Femur (tissue), 1 donor: ENCODE measurements at places on chromosomes 2 and 18.

- no peak for DNase-seq
Observed at GRCh38 chr2:118179445-118179844, 91.2 kb downstream of the INSIG2 start.

GRCh38 chr18:52499016-52499415, 159.0 kb downstream of the DCC start:
- no peak for DNase-seq

- DNase-seq = no peak
Observed at GRCh38 chr2:179332903-179333302, 68.3 kb upstream of the SESTD1 start.

- DNase-seq = peak; percentile 48
Observed at GRCh38 chr2:44362207-44363015, 664 bp downstream of the CAMKMT start.

DNA sequence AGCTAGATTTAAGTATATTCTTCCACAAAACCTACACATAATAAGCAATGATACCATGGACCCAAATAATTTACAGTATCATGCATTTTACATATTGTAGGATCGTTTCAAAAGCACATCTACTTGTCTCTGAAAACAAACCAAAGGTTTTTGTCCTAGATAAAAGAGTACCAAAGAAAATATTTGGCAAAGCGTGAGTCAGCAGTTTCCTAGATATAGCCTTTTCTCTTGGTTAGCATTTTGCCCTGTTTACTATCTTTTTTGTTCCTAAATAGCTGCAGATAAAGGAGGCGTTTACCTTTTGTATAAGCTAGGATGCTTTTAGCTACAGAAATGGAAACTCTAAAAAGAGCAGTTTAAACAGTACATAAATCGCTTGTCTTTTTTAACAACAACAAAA, 305.8 kb upstream of the GULP1 start:
- DNase-seq = no peak

- peak; percentile 56 for DNase-seq
Observed at GRCh38 chr2:238425979-238426567, 654 bp upstream of the ASB1 start.

- DNase-seq = no peak
Observed at GRCh38 chr2:66456183-66457041, 21.5 kb downstream of the MEIS1 start.

DNA sequence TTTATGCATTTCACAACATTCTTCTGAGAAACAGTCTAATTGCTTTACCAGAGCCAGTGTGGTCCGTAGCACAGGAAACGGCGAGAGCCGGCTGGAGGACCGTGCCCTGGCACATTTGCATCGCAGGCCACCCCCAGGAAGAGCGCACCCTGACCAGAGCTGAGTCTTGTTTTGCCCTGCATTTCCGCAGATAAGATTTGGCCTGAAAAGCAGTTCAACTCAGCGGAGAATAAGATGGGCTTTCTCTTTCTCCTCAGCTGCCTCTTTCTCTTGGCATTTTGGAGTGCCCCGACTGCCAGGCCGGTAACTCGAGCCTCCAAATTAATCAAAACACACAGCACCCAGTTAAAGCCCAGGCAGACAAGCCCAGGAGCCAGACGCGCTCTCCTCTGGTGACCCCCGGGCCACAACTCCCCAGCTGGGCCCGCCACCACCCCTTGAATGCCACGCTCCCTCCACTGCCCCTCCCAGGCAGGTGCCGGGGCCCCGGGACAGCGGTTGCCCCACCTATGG, 464 bp downstream of the COL4A4 start:
- DNase-seq = peak; percentile 26

DNA sequence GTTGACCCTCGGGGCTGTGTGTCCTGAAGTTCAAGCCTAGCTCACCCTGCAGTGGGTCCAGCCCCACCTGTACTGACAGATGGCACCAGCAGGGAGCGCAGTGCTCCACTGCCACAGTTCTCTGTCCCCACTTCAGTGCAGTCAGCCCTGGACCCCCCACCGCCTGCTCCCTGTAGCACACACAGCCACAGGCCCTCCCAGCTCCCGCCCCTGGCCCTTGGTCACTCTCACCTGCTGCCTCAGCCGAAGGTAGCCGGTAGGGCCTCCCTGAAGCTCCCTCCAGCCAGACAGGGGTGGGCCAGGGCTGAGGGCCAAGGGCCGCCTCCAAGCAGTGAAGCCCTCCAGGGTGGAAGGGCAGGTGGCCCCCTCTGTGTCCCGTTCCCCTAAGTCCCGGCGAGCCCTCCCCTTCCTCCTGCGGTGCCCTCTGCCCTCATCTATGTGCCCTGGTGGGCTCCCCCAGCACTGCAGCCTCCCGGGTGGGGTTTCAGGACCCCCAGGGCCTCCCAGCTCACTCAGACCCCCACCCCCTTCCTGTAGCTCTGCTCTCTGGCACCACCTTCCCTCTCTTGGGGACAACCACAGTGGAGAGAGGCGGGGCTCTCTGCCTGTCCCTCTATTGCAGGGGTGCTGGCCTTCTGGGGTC, 10.8 kb upstream of the ALPP start:
- no peak for DNase-seq

DNA sequence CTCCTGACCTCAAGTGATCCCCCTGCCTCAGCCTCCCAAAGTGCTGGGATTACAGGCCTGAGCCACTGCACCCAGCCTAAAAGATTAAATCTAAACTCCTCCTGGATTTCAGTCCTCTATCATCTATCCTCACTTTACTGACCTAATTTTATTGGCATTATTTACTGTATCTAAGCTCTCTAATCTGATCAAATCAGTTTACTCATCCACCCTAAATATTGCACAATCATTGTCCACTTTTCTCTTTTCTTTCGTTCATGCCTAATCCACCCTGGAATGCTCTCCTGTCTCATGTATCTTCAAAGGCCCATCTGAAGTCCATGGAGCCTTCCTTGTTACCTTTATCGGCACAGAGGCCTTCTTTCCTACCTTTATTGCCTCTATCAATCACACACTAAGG, 31.6 kb upstream of the GPR155 start:
- no peak for DNase-seq

GRCh38 chr2:224259831-224260230, 142.1 kb downstream of the FAM124B start:
- no peak for DNase-seq

- DNase-seq = no peak
Observed at GRCh38 chr2:234469251-234469845, 27.5 kb downstream of the ARL4C start.

- DNase-seq = no peak
Observed at GRCh38 chr2:131577812-131578211, 50.1 kb downstream of the CCDC74A start.

DNA sequence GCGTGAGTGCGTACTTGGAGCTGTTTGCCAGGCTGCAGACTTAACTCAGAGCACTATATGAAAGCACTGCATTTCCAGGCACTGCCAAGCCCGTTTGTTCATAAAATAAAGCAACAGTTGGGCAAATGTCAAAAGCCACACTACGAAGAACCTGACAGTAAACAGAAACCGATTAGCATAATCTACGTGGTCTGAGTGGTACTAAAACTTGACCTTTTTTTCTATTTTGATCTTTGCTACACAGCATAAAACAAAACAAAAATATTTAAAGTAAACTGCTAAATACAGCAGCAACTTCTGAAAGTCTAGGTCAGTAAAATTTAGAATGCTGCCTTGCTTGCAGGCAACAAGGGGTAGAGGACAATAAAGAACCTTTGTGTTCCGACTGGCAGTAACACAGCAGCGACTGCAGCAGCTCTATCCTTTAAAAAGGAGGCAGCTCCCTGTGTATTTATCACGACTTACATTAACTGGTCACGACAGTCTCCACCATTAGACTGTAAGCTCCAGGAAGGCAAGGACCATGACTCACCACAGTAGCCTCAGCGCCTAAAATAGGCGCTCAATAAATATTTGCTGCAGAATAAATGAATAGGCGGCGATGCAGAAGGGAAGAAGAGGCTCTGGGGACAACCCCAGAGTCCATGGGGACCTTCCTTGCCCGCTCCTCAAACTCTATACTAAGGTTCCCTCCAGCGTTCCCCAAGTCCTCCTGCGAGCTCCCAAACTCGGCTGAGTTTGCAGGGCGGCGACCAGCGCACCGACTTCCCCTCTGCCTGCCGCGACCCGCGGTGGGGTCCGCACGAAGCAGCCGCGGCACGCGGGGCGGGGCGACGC, 902 bp downstream of the SS18 start:
- peak; percentile 18 for DNase-seq

DNA sequence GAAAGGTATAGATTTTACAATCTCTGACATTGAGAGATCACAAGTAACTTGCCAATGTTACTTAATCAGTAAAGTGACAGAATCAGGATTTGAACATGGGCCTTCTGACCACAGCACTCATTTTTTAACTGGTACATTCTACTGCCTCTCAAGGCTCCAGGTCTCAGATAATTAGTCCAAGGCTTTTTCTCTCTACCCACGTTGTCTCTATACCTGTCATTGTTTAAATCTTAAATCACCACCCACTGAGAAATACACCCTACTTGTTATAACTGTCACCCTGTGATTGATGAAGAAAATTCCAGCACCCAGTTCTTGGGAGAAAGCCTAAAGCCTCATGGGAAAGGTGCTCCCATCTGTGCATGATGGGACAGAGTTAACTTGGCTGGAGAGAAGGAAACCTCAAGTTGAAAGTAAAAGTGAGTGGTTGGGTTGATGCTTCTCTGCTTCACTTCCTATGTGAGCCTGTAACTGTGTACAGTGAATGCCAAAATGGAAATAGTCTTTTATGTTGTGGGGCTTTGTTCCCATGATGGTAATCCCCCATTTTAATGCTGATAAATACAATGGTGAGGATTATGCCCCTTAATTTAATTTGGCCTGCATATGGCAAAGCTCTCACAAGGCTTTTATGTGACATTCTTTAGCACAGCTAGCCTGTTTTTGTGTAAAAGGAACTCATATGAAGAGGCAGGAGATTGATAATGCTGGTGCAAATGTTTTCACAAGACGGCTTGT, 190.1 kb upstream of the SP5 start:
- no peak for DNase-seq

DNA sequence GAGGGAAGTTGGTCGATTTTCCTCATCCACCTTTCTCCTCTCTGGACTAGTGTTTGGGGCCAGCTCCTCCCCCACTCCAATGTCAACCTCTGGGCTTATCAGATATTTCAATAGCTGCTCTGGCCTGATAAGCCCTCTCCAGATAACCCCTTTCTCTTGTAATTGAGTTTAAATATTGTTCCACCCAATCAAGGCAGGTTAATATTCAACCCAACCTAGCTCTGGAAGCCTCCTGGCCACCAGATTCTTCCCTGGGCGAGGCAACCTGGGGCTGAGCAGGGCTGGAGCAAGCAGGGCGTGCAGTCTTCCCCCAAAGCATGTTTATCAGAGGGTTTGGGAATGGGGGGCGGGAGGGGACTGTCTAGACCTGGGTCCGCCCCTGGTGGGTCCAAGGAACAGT, 73.8 kb downstream of the TFCP2L1 start:
- DNase-seq = no peak
